ENCODE measurements at places on chromosomes 2 and 18.

GRCh38 chr2:152336119-152336853 is 1.3 kb downstream of the FMNL2 start:
- DNase-seq = peak; percentile 53

DNA sequence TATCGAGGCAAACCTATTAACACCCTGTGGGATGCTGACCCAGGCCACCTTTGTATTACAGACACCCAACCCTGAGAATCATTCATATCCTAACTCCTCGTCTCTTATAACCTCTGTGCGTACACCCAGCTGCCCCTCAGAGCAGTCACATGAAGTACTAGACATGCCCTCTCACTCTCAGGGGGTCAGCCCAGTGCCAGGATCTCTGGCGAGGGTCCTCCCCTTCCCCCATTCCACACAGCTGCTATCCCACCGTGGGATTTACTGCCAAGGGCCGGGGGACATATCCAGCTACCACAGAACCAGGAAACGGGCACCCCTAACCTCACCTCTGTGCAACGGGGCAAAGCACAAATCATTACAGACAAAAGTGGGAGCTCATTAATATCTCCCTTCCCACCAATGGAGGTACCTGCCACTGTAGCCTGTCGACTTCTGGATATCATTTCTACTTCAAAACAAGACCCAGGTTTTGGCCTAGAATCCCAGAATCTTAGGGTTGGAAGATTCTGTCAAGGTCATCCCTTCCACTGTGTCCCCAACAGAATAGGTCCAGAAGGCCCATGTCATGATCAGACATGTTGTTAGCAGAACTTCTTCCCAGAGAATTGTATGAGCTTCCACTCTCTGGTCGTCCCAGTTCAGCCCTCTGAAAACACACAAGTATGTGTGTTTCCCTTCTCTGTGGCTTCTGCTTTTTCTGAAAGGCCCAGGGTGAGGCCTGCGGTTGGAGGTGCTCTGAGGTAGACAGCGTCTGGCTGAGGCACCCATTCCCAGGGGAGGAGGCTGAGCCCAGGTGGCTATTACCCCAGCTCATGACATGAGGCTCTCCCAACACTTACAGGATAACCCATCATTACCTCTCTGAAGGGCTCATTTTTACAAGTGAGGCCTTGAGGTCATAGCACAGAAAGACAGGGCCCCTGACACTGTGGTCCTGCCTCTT is 1.7 kb downstream of the TMBIM1 start:
- no peak for DNase-seq

GRCh38 chr2:104915107-104915793 is 61.3 kb downstream of the POU3F3 start:
- no peak for DNase-seq

GRCh38 chr2:73290049-73290839 is 3.1 kb downstream of the EGR4 start:
- DNase-seq = no peak

DNA sequence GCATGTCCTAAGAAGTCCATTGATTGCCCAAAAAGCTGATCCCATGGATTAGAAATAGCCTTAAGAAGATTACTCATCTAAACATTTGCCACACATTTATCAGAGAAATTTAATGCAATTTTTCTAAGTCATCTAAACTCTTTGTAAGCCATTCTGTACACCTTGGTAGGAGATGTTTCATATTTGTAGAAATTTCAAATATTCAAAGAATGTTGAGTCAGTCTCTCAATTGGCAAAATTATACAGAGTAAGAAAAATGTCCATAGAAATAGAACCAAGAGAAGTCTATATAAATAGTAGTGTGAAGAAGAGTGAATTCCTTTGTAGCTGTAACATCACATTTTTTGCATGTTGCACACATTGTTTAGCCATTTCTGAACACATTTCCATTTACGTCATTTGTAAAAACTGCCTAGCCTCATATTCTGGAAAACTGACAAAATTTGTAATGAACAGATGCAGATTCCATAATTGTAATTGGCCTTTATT is 128.6 kb downstream of the MSTN start:
- DNase-seq = no peak

GRCh38 chr2:54750040-54750439 is 26.6 kb downstream of the EML6 start:
- DNase-seq = no peak

GRCh38 chr2:68837164-68837860 is 33.9 kb downstream of the BMP10 start:
- DNase-seq = peak; percentile 77

GRCh38 chr2:46095830-46096229 is 201.4 kb upstream of the EPAS1 start:
- no peak for DNase-seq

GRCh38 chr18:69674292-69674877 is 273.3 kb downstream of the CD226 start:
- no peak for DNase-seq

GRCh38 chr2:227310756-227311110 is 14.3 kb upstream of the MFF start:
- no peak for DNase-seq

DNA sequence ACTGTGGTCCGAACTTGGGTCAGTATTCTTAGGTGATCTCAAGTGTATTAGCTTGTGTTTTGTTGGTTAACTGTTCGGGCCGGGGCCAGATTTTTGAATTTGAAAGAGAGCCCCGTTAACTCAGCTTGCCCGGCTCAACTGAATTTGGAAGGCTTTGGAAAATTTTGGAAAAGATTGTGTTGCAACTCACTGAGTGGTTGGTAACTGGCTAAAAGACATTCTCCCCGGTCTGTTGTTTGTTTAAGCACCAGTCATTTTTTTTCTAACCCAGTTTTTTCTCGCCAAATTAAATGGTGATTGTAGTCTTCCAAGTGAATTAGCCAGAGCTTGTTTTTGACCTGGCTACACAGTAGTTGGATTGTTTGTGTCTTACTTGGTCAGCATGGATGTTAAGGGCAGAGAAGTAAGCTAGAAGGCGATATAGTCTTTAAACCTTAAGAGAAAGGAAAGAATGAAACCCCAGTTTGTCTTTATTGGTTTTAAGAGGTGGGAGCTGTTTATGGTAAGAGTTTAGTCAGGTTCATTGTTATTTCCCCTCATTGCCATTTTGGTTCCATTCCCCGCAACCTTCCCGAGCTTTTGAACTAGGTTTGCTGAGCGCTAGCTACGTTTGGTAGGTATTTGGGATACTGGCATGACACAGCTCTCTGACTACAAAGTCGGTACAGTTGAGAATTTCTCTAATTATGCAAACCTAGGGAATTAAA is 2.4 kb downstream of the MAP4K4 start:
- DNase-seq = no peak

DNA sequence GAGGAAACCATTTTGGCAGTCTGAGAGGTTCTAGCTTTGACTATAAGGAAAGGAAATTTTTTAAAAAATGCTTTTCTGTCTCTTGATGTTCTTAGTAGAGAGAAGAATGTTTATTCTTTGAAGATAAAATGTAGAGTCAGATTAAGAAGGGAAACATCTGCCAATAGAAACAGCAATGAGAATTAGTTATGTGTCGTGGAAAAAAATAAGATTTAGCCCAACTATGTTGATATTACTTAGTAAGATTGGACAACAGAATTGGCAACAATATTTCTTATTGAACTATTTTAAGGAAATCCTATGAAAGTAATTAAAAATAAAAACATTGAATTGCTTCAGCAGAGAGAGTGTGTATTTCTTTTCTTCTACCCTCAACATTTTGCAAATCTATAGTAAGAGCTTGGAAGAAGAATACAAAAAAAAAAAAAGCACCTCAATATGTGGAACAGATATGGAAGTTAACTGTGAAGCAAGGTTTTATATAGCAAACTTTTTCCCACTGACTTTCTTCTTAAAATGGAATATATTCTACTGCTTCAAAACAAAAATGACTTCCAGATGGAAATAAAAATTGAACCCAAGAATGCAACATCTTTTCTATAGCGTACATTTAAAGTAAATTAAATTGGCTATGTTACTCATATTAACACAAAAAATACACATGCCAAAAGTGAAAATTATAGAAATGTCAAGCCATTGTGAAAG is 177.9 kb downstream of the FAM124B start:
- no peak for DNase-seq

DNA sequence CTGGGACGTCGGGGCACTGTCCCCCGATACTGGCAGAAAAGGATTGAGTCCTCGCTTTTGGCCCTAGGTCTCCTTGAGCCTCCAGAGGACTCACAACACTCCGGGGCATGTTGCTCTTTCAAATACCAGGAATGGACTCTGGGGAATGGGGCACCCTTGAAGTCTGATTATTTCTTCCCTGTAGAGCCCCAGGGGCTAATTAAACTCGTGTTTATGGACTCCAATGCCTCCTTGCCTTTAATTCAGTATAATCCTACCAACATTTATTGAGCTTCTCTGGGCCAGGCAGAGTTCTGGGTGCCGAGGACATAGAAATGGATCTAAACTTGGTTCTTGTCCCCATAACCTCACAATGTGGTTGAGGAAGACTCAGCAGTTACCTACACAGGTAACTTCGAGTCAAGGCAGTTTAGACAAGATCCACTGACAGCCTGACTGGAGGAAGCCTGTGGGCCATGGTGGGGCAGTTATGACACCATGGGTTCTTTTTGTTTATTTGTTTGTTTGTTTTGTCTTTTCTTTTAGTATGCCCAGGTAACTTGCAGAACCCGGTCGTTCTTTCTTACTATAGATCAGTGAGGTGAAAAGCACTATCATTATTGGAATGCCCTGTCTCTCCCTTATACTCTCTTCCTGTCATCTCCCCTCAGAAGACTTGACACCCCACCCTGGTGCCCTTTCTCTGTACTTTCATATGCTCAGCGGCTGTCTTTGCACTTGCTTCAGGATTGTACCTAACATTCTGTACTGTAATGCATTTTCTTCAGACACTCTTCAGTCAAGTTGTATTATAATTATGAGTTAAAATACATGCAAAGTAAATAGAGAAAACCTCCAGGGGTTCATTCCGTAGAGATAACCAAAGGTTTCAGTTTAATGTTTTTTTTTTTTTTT is 3.2 kb downstream of the CFLAR start:
- no peak for DNase-seq

- DNase-seq = no peak
Observed at GRCh38 chr2:158128168-158128973, 26.7 kb downstream of the UPP2 start.

GRCh38 chr2:122378521-122378920 is 623.1 kb downstream of the TSN start:
- no peak for DNase-seq

- DNase-seq = no peak
Observed at GRCh38 chr2:241770185-241770935, 6.3 kb upstream of the GAL3ST2 start.

- peak; percentile 63 for DNase-seq
Observed at GRCh38 chr2:190407662-190408537, at the start of gene MFSD6. Gene MFSD6 (plus strand): TSS chr2:190408355. CDS start chr2:190436030, 27,675 bp downstream.

- DNase-seq = no peak
Observed at GRCh38 chr18:46720521-46720920, 36.3 kb downstream of the ST8SIA5 start.

DNA sequence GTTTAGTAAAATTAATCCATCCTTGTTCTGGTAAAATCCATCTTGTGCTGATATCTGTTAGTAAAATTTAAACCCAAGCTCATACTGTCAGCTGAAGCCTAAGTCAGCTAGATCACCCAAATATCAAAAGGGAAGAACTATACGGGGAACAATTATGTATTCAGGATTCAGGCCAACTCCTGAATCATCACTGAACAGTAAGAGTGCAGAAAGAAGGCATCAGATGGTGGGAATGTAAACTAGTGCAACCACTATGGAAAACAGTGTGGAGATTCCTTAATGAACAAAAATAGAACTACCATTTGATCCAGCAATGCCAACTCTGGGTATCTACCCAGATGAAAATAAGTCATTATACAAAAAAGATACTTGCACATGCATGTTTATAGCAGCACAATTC is 81.8 kb downstream of the RAPGEF4 start:
- no peak for DNase-seq

GRCh38 chr2:181104512-181105115 is 124.2 kb downstream of the UBE2E3 start:
- DNase-seq = no peak

GRCh38 chr18:26696308-26696707 is 148.0 kb upstream of the KCTD1 start:
- no peak for DNase-seq

DNA sequence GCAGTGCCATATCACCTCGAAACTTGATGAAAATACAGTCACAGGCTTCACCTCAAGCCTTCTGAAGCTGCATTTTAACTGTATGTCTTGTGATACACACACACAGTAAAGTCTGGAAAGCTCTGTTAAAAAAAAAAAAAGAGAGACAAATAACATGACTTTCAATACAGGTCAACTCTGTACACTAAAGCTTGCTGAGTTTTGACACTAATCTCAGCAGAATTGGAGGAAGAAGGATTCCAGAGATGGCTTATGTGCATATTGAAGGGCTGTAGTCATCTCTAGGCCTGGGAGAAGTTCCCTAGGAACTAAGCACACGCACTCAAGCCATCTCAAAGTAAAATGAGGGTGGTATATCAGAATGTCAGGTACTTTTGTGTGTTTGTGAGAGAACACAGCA is 875.1 kb downstream of the EPHA4 start:
- no peak for DNase-seq

GRCh38 chr2:235088496-235088921 is 136.7 kb downstream of the SH3BP4 start:
- no peak for DNase-seq

- no peak for DNase-seq
Observed at GRCh38 chr2:171834286-171834685, 59.8 kb downstream of the SLC25A12 start.

GRCh38 chr2:241005569-241005968 is 7.2 kb downstream of the SNED1 start:
- no peak for DNase-seq

DNA sequence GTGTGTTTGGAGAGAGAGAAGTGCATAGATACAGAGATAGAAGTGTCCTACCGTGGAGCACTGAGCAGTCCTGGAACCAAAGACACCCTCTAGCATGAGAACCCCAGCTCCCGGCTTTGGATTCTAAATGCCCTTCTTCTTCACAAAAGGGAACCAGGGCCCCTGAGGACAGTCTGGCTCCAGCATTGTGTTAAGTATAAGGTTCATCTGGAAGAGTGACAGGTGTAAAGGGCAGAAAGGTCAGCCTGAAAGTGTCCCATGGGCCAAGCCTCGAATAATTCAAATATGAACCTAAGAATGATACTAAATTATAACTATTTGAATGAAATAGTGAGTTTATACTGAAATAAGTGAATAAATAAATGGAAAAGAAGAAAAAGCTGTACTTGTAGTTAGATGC is 109.7 kb downstream of the SNTG2 start:
- DNase-seq = no peak

GRCh38 chr18:69400253-69400975 is at the start of gene DOK6:
Gene DOK6 (plus strand): TSS chr18:69400888.
- DNase-seq = peak; percentile 85

DNA sequence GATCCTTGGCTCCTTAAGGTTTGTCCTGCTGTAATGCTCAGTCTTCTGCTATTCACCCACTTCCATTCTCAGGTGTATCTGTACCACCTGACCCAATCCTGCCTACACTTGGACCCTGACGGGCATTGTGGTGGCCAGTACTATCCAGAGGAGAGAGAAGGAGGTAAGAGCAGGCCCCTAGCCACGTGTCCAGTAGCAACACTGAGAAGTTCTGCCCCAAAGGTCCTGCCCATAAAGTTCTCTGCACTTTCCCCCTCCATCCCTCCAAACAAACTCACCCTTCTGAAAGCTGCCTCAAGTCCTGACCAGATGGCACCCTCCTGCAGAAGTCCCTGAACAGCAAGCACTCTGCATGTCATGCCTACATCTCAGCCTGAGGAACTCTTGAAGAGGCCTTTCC is 18.3 kb downstream of the TTC32 start:
- no peak for DNase-seq

GRCh38 chr2:188798159-188798558 is 176.0 kb upstream of the COL3A1 start:
- DNase-seq = no peak

Data from heart left ventricle (tissue), 16 donors.